ENCODE measurements at places on chromosomes 2 and 18.

DNA sequence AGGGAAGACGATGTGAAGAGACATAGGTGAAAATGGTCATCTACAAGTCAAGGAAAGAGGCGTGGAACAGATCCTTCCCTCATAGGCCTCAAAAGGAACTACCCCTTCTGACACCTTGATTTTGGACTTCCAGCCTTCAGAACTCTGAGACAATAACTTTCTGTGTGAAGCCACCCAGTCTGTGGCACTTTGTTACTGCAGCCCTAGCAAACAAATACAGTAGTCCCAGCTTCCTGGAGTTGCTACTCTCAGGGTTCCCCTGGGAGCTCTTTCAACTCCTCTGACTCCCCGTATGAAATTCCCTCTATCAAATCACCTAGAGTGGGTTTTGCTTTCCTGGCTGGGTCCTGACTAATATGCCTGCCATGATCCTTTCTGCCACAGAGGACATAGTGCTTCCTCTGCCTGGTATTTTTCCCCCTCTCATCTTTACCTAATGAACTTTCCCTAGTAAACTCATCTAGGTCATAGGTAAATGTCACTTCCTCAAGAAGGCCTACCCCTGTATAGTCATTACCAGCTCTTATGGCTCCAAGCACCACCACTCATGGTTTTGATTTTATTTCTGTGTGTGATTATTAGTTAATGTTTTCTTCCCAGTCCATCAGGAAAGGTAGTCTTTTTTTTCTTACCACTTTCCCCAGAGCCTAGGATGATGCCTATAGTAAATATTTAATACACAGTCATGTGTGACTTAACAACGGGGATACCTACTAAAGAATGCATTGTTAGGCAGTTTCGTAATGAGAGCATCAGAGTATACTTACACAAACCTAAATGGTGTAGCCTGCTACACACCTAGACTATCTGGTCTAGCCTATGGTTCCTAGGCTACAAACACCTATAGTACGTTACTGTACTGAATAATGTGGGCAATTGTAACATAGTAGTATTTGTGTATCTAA lies 111.5 kb upstream of the LGALSL start:
- no peak overlapping the region for H3K4me3 ChIP-seq
- peaks cover 8% of the 10 kb centered on the region for H3K27me3 ChIP-seq
- H3K36me3 ChIP-seq: no peaks in the 10 kb centered on the region
- H3K4me1 ChIP-seq: no peaks in the 10 kb centered on the region
- H3K27ac ChIP-seq: no peak overlapping the region

DNA sequence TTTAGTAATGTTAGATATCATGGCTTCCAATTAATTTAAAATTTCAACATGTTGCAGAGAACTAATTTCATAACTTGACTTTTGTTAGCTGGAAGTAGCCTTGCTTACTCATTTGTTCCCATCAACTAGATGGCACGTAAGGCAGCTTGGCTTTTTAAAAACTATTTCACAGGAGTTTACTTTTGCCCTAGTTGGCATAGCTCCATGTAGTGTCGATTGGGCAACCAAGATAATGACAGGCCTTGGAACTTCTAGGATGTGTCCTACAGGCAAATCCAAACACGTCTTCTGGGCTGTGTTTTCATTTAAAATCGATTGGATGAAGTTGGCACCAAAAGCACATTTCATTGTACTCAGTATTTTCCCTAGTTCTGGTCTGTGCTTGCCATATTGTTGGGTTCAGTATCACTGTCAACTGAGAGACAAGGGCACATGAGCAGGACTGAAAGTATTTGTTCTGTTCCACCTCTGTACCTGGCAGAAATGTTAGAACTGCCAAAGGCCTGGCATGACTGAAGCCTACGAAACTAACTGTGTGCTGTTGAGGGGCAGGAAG lies 29.4 kb downstream of the HADHB start:
- H3K27ac ChIP-seq: no peak overlapping the region
- peaks cover 36% of the 10 kb centered on the region for H3K36me3 ChIP-seq
- no peak for DNase-seq

DNA sequence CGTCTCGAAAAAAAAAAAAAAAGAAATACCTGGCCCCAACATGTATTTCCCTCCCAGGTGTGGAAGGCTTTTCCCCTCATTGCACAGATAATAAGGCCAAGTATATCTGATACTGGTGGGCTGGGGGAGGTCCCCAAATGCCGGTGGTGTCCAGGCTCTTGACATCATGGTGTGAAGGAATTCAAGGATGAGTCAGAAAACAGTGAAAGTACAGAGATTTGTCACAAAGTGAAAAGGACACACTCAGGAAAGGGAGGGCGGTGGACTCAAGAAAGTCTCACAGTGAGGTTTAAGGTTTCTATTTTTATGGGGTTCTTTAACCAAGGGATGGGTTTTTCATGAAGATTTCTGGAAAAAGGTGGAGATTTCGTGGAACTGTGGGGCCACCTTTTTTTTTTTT lies 37.8 kb upstream of the FZD5 start:
- no peak overlapping the region for H3K27ac ChIP-seq
- H3K27me3 ChIP-seq: no peaks in the 10 kb centered on the region
- no peaks in the 10 kb centered on the region for H3K4me1 ChIP-seq
- H3K4me3 ChIP-seq: no peak overlapping the region
- no peak for DNase-seq
- no peaks in the 10 kb centered on the region for H3K36me3 ChIP-seq

GRCh38 chr2:105487142-105488069 lies 88.6 kb upstream of the FHL2 start:
- H3K27me3 ChIP-seq: no peaks in the 10 kb centered on the region
- no peak overlapping the region for H3K4me3 ChIP-seq
- H3K27ac ChIP-seq: no peak overlapping the region
- DNase-seq: no peak
- H3K4me1 ChIP-seq: no peaks in the 10 kb centered on the region

- no peaks in the 10 kb centered on the region for H3K27me3 ChIP-seq
- no peaks in the 10 kb centered on the region for H3K36me3 ChIP-seq
- DNase-seq: no peak
- no peaks in the 10 kb centered on the region for H3K4me1 ChIP-seq
Measured at GRCh38 chr2:215002500-215002899, 135.9 kb downstream of the ABCA12 start.

- no peak overlapping the region for H3K27ac ChIP-seq
- H3K36me3 ChIP-seq: no peaks in the 10 kb centered on the region
- H3K27me3 ChIP-seq: no peaks in the 10 kb centered on the region
- H3K4me3 ChIP-seq: no peak overlapping the region
- DNase-seq: no peak
- no peaks in the 10 kb centered on the region for H3K4me1 ChIP-seq
Measured at GRCh38 chr2:159558479-159558878, 57.9 kb downstream of the BAZ2B start.

GRCh38 chr18:35054401-35054800 lies 13.2 kb downstream of the MAPRE2 start:
- peaks cover 12% of the 10 kb centered on the region for H3K4me1 ChIP-seq
- DNase-seq: no peak
- H3K27ac ChIP-seq: no peak overlapping the region
- H3K36me3 ChIP-seq: no peaks in the 10 kb centered on the region
- H3K27me3 ChIP-seq: no peaks in the 10 kb centered on the region

All from DND-41 (cell line).